ENCODE measurements at places on chromosomes 11 and 22.

- DNase-seq, result no peak
These were observed 39.7 kb downstream of the DEUP1 start for GRCh38 chr11:93370260-93370659.

DNA sequence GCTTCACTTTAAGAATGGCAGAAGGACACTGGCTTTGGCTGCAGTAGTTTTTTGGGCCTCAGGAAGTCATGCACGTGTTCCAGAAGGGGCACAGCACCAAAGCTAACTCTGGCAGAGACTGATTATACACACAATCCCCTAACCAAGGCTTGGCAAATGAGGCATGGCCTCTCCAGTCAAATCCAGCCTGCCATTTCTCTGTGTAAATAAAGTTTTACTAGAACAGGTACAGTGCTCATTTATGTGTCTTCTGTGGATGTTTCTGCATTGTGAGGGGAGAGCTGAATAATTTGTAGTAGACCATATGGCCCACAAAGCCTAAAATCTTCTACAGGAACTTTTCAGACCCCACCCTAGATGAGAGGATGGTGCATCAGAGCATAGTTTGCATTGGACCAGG lies 46.4 kb upstream of the MN1 start:
- DNase-seq, result no peak

DNA sequence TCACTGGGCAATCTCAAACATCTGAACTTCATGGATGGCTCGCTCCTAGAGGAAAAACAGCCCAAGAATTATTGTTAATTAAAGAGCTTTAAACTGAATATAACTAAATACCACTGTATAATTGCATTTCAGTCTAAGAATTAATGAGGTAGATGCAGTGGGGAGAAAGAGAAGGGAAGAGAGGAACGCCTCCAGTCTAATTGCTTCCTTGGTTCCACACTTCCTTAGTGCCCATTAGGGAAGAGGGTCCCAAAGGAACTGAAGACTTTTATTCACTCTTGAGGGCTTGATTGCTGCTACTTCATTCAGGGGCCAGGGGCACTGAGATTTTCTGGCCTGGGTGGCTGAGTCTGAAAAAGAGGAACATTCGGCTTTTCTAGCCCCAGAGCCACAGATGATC lies 11.8 kb upstream of the OR10G7 start:
- no peak for DNase-seq

GRCh38 chr11:115910379-115910778 lies 406.2 kb upstream of the CADM1 start:
- no peak for DNase-seq

DNA sequence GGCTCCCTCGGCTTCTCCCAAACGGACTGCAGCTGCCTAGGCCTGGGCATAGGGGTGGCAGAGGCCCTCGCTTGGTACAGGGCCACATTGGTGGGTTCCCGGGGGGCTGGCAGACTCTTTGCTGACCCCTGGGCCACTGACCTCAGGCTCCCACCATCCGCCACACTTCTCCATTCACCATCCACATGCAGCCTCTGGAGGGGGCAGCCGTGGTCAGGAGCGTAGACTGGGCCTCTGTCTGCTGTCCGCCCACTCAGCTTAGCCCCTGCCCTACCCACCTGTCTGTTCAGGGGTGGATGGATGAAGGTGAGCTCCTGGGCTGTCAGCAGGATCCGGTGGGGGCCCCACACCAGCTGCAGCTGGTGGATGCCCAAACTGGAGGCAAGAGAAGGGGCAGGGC lies 45.7 kb upstream of the LRRC32 start:
- DNase-seq, result no peak

DNA sequence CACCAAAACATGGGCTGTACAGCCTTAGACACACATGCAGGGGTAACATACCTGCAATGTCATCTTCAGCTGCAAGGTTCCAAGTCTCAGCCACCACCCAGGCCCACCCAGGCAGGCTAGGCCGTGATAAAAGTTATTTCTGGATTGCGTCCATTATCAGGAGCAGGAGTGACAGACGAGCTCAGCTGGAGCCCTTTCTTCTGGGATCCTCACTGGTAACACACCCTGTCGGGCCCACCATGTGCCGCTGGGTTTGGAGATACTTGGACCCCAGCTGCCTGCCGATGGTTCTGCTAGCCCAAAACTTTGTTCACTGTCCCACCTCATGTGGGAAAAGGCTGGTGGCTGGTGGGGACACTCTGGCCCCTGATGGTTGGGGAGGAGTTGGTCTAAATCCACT lies 24.8 kb downstream of the TMPRSS5 start:
- peak; percentile 62 for DNase-seq

DNA sequence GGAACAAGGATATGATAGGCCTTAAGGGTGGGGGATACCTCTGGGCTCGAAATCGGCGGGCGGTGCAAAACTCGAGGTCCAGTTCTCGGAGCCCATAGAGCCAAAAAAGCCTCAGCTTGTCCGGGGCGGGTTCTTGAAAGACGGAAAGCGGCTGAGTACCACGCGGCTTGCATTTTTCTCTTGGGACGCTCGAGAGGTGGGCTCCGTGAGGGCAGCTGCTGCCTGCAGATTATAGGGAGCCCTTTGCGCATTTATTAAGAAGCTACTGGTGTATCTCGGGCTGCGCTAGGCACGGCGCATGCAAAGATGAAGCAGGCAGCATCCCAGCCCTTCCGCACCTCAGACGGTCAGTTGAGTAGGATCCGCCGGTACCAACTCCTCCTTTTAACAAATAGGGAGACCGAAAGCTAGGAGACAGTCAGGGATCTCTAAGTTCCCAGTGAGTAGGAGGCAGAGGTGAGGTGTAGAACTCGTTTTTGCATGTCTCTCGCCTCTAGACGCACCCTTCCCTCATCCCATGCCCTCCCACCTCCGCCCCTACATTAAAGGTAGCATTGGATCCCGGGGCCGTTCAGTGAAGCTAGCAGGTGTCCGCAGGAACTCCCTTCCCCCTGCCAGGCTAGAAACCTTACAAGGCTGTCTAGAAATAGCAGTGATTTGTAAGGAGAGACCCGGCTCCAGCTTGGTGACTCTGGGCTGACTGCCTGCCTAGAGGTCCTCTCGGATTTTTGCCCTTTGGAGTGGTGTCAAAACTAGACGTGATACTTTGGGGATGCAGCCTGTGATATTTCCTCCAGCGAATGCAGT lies 768 bp downstream of the LDHA start:
- peak; percentile 57 for DNase-seq

DNA sequence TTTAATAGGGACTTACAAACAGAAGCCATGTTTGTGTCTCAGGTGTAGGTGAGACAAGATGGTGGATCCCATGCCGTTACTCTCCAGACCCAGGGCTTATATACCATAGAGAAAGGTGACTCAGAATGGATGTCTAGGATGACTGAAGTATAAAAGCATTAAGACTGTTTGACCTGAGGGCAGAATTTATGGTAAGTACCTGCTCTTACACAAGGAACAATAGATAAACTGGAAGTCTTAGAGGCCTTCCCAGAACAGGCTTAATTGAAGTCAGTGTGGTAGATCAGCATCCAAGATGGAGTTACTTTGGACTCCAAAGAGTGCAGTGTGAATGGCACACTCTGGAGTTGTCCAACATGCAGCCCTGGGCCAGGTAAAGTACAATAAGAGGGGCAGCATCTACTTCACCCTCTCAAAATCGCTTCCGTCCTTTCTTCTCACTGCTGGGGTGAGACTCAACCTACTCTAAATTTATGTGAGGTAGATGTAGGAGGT lies 387.0 kb upstream of the DDI1 start:
- DNase-seq, result no peak

GRCh38 chr11:5065027-5065426 lies 4.3 kb upstream of the OR52E1 start:
- no peak for DNase-seq

DNA sequence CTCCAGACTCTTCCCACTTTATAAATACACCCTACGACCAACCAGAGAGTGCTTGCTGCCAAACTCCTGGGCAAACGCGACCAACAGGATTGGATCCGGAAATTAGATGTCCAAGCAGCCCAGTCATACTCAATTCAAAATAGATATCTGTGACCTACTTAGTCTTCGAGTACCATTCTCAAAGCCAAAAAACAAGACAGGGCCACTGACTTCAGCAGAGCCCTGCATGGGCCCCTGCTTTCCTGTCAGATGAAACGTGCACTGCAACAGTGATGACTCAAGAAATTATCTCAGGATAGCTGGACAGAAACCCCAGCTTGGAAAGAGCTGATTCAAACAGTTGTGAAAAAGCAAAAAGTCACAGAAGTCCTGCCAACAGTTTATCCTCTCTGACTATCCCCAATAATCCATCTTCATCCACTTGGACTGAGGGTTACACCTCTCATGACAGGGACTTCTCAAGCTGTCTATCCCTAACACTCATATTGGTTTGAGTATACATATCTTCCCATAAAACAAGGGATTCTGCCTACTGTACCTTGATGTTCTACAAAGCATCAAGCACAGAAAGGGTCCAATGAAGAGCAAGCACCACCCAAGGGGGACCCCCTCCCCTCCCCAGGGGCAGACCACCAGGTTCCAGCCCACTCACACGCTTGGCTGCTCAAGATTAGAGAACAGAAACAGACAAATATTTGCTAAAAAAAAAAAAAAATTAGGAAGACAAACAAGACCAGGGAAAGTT lies 17.4 kb downstream of the SMCO4 start:
- DNase-seq, result peak; percentile 32
